Brain pericyte (primary cell): ENCODE measurements at places on chromosomes 2 and 18.

GRCh38 chr2:242038928-242039341 lies 169.4 kb downstream of the RTP5 start:
- no peak for DNase-seq

GRCh38 chr2:170679607-170680079 lies 35.5 kb upstream of the SP5 start:
- DNase-seq, result no peak

- no peak for DNase-seq
These were observed 17.1 kb downstream of the ANKRD44 start for GRCh38 chr2:197293252-197294007.

DNA sequence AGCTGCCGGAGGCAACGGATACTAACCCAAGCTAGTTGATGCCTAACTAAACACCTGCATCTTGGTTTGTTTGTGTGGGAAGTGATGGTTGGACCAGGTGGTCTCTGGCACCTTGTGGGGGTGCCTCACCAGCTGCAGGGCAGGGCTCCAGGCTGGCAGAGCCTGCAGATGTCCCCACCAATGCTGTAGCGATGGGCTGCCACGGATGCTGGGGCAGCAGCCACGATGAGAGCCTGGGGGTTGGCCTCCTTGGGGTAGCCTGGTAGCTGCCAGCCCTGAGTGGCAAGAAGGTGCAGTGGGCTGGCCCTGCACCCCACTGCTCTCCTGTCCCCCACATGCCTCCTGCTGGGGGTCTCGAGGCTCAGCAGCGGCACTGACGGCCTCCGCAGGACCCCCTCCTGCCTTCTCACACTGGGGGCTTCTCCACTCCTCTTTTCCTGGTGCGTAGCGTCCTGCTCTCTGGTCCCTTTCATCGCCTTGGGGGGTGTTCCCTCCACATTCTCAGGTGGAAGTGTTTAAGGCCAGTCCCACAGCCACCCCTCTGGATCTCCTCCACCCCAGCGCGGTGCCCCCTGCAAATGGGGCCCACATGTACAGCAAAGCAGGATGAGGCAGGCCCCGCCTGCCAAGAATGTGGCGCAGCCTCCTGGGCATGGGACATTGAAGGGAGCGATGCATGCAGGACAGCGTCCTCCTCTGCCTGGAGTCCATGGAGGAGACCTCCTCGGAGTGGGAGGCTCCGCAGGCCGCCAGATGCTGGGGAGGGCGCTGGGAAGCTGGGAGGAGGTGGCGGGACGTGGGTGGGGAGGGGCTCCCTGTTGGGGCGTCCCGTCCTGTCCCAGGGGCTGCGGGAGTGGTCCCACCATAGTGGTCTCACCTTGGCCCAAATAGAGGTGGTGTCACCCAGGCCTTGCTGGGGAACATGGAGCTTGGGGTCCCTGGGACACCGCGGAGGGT lies 173.1 kb downstream of the ASB1 start:
- DNase-seq, result no peak

- no peak for DNase-seq
These were observed 265.1 kb downstream of the HAUS1 start for GRCh38 chr18:46369323-46369722.
